Brain (organoid and tissue), 16 donors: ENCODE measurements at places on chromosomes 11 and 22. TPM values are rescaled to one million over a fixed set of nuclear protein-coding genes. Genes with fewer than 3 reads are reported as not detected.

- DNase-seq, result no peak
These were observed 452 bp downstream of the MACROD1 start for GRCh38 chr11:64165481-64165841.

DNA sequence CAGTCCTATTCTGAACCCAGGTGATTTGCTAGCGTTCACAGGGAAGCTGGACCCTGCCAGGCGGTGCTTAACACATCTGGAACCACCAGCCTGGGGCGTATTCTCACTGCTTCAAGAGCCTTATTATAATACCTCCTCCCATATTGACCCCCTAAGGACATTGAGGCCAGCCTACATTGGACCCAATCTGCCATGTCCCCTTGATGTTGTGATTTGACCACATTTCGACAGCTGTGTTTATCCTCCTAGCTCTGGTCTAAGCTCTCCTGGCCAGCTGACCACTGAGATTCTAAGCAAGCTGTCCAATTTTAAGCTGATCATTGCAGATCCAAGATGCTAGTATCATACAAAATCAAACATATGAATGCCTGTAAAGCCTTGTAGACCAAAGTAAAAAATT is 148.1 kb upstream of the BLID start:
- no peak for DNase-seq

- no peak for DNase-seq
These were observed 1461.6 kb downstream of the BRD1 start for GRCh38 chr22:48366056-48366455.

DNA sequence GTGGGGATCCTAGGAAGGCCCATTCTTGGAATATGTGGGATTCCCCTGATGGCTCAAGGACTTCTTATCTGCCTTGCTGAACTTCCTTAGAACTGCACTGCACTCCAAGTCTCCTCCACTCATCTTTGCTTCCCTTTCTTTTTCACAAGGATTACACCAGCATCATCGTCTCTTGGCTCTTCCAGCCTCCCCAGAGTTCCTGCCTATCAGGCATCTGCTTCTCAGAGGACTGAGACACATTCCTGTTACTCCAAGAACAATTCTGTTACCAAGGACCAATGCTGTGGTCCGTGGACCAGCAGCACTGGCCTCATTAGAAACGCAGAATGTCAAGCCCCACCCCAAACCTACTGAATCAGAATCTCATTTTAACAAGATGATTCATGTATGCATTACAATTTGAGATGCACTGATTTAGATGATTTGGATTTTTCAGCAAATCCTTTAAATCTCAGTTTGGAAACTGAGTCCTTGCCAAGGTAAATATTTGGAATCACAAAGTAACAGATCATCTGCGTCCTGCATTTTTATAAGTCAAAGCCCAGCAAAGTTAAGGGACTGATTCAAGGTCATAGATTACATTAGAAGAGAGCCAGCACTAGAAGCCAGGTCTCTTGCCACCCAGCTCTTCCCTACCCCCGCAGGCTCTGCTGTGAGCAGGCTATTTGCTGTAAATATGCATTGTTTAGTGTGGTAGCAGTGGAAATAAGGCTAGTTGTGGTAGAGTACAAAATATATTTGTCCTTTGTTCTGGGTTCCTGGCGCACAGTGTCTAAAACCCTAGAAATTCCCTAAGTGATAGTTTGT is 110.9 kb downstream of the SWAP70 start:
- no peak for DNase-seq

DNA sequence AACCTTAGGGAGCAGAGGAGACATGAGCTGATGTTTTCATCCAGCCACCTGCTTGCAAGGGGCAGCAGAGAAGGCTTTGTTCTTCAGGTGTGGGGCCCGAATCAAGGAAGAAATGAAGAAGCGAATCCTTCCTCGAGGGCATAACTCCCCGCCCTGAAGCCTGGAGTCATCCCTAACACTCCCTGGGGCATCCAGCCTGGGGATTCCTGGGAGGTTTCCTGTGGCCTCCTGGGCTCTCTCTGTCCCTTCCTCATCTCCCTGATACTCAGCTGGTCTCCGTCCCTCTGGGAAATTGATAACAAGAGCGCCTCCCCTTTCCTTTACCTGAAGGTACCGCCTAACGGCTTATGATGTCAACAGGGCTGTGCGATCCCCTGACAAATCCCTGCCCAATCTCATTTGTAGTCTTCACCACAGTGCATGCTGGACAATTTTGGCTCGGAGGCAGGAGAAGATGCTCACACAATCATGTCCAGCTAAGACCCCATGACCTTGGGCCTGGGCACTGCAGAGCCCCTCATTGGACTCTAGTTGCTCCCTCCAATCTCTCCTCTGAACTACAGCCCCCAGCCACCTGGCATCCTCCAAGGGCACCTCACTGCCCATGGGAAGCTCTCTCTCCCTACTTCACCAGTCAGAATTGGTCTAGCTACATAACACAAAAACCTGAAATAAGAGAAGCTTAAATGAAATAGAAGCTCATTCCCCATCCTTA is 80.6 kb upstream of the RTL6 start:
- DNase-seq, result no peak

GRCh38 chr11:34379539-34379938 is 21.7 kb upstream of the ABTB2 start:
- DNase-seq, result no peak

- DNase-seq, result no peak
These were observed 5.7 kb upstream of the MYEOV start for GRCh38 chr11:69287968-69288882.

- no peak for DNase-seq
These were observed 34.4 kb downstream of the YAP1 start for GRCh38 chr11:102144357-102145355.

DNA sequence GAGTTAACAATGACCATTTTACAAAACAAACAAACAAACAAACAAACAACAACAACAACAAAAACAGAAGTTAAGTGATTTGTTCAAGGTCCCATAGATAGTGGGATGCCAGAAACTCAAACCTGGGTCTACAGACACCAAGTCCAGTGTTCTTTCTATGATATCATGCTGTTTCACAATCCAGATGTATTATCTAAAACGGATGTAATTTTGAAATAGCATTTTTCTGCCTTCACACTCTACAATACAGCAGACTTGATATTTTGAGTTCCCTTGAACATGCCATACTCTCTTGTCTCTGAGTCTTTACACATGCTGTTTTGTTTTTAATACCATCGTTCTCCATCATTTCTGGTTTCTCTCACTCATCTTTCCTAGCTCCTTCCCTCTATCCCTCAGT is 104.5 kb downstream of the RELT start:
- DNase-seq, result no peak

DNA sequence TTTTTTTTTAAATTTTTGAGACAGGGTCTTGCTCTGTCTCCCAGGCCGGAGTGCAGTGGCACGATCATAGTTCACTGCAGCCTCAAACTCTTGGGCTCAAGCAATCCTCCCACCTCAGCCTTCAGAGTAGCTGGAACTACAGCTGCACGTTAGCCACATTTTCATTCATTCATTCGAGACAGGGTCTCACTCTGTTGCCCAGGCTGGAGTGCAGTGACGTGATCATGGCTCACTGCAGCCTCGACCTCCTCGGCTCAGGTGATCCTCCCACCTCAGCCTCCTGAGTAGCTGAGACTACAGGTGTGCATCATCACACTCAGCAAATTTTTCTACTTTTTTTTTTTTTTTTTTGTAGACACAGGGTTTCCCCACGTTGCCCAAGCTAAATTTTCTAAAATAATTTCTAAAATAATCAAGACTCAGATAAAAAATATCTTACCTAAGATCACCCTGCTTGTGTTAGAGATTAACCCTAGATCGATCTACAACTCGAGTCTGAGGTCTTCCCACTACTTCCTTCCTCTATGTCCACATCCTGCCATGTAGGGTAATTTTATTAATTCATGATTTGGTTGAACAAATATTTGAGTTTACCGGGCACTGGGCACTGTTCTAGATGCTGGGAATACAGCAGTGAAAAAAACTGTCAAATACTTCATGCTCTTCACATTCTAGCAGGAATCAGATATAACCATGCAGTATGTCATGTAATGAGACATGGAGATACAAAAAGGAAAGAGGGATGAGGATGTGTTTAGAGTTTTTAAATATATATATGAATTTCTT is 15.1 kb downstream of the EIF4G2 start:
- DNase-seq, result no peak

DNA sequence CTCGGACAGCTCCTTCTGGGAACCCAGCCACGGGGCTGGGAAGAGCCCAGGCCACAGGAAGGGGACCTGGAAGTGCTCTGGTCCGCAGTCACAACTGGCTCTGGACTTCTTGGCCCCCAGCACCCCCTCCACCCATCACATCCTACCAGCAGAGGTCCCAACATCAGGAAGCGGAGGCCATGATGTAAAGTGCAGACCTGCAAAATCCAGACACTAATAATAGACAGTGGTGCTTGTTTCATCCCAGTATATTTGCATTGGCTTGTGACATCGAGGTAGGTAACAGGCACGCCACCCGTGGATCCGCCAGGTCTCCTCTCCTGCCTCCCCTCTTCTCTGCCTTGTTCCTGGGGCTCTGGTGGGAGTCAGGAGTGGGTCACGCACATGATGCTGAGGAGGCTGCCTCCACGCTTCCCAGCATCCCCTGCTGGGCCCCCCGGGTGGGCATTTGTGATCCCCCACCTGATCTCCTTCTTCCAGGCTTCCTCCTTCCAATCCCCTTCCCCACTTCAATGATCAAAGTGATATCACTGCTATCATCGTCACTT is 1454.0 kb downstream of the BRD1 start:
- DNase-seq, result no peak

GRCh38 chr11:107876141-107876540 is 17.6 kb upstream of the SLC35F2 start:
- no peak for DNase-seq

- peak; percentile 51 for DNase-seq
These were observed 14.3 kb upstream of the BCL9L start for GRCh38 chr11:118939953-118940598.

DNA sequence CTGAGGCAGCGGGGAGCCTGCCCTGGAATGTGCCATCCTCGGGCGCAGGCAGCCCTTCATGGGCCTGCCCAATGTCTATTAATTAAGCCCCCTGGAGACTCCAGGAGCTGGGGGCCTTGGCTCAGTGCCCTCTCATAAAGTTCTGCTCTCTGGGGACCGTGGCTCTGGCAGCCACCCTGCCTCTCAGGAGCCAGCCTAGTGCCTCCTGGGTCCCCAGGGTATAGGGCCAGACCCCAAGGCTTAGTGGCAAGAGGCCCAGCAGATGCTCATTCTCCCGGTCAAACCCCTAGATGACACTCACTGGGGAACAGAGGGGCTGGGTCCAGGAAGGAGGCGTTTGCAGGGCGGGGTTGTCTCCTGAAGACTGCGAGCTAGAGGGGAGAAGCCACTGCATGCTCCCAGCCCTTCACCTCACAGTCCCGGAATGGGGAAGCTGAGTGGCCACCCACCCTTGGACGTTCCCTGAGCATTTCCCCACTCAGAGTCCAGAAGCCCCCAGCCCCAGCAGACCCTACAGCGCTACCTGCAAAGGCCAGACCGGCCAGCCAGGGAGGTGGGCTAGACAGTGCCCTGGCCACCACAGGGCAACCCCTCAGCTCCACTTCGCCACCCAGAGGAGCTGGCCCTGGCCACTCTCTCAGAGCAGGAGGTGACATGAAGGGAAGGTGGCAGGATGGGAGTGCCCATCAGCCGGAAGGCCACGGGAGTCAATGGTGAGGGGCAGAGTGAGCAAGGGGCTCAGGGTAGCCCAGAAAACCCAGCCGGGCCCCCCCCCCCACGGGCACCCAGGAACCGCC is 83.0 kb downstream of the CDKN1C start:
- DNase-seq, result no peak

- no peak for DNase-seq
These were observed 51.5 kb upstream of the POU2AF2 start for GRCh38 chr11:111193924-111194490.

DNA sequence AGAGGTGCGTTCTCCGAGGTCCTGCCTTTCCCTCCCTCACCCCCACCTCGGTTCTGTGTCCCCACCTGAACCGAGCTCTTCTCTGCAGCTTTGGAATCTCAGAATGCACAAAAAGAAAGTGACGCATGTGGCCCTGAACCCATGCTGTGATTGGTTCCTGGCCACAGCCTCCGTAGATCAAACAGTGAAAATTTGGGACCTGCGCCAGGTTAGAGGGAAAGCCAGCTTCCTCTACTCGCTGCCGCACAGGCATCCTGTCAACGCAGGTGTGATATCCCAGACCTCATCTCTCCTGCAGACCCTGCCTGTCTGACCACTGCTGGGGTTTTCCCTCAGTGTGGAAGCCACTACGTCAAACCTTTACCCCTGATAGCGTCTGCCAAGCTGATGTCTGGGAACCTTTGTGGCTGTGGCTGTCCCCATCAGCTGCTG is 13.9 kb downstream of the ACP2 start:
- no peak for DNase-seq

GRCh38 chr11:117722082-117722481 is 74.9 kb downstream of the DSCAML1 start:
- no peak for DNase-seq

- DNase-seq, result no peak
These were observed 101.7 kb upstream of the PAX6 start for GRCh38 chr11:31912808-31913207.

DNA sequence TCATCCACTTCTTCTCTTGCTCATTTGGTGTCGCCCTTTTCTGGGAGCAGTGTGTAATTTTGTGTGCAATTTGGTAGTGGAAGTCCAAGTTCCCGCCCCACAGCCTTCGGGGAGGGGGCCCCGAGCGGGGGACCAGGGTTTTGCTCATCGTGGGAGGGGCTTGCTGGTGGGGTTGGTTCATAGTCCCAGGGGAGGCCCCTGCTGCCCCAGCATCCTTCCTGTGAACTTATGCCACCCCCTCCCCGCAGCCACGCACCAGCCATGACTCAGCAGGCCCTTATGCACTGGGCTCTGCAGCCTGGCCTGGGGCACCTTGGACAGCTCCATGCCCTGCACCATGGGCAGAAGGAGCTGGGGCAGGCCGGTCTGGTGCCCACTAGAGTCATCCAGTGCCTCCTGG is 1183.6 kb downstream of the BRD1 start:
- DNase-seq, result no peak

- no peak for DNase-seq
These were observed 61.4 kb downstream of the LIF start for GRCh38 chr22:30185129-30185528.

- peak; percentile 62 for DNase-seq
These were observed 133.4 kb downstream of the DCDC1 start for GRCh38 chr11:31236143-31236542.

OR8A1 gene
- polyA plus RNA-seq, result not detected

BIRC3 gene
- polyA plus RNA-seq, result 0.17 TPM

DDI1 gene
- polyA plus RNA-seq, result not detected

CALCA gene
- not detected for polyA plus RNA-seq

INS gene
- not detected for polyA plus RNA-seq

CD3G gene
- polyA plus RNA-seq, result not detected

CHORDC1 gene
- polyA plus RNA-seq, result 22.4 TPM

HIC2 gene
- polyA plus RNA-seq, result 1.7 TPM

C11orf86 gene
- polyA plus RNA-seq, result not detected

RHOD gene
- polyA plus RNA-seq, result 1.7 TPM
